Muscle of arm (tissue), 14 donors: ENCODE measurements at places on chromosomes 2 and 18. TPM values are rescaled to one million over a fixed set of nuclear protein-coding genes. Genes with fewer than 3 reads are reported as not detected.

DNA sequence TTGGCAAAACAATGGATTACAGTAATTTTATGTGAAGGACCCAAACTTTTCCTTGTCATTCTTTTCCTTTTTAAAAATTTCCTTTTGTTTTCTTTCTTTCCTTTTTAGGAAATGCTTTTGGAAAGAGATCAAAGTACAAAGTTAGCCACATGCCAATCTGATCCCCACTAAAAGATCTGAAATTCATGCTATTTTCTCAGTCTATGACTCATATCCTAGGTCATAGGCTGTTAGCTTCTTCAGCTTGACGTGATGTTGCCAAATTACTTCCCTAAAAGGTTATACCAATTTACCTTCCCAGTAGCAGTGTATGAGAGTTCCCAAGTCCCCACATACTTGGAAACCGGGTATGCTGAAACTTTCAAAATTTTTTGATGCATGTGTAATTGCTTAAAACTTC, 355.3 kb downstream of the INSIG2 start:
- no peak for DNase-seq

DNA sequence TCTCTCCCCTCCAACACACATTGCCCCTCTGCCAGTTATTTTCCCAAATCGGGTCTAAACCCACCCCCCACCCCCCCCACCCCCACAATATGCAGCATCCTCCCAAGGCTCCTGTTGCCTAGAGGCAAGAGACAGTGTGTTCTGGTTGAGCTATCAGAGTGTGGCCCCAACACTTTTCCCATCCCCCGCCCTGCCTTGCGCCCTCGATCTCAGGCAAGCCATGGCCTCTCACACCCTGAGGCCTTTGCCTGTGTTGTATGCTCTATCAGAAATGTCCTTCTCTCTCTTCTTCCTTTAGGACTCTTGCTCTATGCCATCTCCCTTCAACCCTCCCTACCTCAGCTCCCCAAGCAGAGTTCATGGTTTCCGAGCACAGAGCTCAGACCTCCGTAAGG, 9.5 kb upstream of the GRHL1 start:
- DNase-seq = no peak

DNA sequence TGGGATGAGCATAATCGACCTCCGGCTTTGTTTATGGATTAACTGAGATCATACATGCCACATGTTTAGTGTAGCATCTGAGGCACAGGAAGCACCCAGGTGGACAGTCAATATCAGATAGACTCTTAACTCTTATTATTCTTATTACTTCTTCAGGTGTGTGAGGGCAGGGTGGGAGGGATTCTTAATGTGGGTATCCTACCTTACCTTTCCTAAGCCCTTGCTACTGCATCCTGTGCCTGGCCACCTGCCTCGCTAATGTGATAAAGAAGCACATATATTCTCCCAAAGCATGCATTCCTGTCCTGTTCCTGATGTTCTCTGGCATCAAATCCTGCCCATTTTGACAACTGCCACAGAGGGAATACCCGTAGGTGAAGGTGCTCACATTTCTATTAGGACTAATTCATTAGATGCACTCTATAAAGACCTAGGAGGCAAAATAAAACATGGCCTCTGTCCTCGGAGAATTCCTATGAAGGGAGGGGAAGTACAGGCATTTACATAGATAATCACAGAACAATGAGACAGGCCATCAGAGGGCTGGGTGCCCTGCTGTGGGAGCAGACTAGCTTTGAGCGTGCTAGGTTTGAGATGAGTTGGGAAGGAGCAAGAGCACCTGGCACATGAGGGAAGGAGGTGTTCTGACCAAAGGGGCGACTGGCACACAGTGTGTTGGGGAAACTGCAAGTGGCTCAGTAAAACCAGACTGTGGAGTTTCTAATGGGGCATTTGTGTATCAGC, 19.5 kb upstream of the CELF4 start:
- no peak for DNase-seq

GRCh38 chr18:35045806-35046205, 4.6 kb downstream of the MAPRE2 start:
- DNase-seq = no peak

DNA sequence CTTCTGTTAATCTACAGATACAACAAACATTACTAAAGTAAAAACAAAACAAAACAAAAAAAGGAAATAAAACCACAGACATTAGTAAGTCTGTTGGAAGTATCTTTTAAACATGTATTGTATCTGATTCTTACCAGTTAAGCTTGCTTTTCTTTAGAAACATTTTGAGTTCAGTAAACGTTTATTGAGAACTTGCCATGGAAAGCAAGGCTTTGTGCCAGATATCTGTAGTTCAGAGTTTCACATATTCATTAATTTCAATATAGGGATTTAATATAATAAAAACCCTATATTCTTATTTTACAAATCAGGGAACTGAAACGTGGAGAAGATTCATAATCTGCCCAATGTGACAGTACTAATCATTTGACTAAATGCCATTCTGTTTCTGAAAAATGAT, 1101.0 kb upstream of the GYPC start:
- DNase-seq = peak; percentile 34

- DNase-seq = no peak
Measured at GRCh38 chr18:406677-407076, 93.8 kb downstream of the COLEC12 start.

- no peak for DNase-seq
Measured at GRCh38 chr18:70332694-70333093, 43.8 kb downstream of the SOCS6 start.

DNA sequence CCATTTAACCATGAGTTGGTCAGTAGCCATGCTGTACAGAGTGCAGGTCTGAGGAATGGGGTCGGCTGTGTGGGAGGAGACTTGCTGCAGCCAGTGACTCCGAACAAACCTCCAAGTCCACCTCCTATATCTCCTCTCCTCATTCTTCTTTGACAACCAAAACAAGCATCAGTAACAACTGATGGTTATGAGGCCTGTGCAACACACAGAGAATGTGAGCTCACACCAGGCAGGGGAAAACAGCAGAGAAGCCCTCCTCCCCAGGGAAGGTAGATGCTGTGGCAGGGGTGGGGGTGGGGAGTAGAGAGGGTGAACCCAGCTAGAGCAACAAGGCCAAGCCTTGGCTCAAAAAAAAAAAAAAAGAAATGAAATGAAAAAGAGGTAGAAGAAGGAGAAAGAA, 12.3 kb upstream of the CNGA3 start:
- DNase-seq = no peak

DNA sequence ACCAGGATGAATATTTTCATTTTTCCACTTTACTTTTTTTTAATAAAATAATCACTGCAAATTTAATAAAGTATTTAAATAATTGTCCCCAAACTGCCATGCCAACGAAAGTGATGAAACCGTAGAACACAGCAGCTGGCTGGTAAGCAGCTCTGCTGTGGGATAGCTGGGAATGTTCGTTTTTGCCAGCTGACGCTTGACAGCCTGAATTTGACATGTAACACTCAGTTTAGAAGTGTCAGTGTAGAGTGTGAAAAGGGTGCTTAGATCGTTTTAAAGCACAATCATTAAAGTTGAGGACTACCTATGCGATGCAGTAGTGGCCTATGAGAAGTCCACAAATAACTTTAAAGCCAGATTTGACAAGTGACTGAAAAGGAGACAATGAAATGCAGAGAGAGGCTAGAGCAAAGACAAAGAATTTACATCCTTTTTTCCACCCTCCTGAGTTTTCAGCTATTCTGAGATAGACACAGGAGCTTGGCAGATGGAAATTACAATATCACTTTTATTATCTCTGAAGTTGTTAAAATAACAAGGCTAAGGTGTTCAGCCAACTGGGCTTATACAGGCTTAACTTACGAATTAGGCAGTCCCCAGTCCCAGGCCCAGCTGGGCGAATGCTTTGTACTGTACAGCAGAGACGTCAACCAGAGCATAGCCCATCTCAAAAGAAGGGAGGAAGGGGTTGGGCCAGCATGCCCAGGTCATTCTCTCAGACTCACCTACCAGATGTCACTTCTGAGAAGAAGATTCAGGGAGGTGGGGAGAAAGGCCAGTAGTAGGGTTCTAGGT, 31.9 kb upstream of the SLC1A4 start:
- DNase-seq = no peak

DNA sequence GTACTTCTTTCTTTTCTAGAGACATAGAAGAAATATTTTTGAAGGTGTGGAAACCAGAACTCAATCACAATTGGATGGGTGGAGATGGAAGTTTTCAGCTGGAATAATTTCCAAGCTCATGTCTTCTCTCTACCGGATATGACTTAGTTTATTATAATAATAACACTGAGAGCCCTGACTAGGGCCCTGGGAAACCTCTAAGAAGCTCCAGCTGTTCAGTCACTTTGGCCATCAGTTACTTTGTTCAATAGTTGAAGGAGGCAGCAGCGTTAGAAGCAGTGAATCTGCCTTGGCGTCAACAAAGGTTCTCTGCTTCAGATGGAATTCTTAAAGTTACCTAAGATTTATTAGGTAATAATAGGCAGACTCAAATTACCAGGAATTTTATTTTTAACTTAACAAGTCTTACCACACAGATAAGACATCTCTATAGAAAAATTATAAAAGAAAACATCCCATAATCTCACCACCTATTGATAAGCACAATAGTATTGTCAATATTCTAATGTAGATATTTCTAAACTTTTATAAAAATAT, 293.8 kb upstream of the CHAC2 start:
- no peak for DNase-seq

DNA sequence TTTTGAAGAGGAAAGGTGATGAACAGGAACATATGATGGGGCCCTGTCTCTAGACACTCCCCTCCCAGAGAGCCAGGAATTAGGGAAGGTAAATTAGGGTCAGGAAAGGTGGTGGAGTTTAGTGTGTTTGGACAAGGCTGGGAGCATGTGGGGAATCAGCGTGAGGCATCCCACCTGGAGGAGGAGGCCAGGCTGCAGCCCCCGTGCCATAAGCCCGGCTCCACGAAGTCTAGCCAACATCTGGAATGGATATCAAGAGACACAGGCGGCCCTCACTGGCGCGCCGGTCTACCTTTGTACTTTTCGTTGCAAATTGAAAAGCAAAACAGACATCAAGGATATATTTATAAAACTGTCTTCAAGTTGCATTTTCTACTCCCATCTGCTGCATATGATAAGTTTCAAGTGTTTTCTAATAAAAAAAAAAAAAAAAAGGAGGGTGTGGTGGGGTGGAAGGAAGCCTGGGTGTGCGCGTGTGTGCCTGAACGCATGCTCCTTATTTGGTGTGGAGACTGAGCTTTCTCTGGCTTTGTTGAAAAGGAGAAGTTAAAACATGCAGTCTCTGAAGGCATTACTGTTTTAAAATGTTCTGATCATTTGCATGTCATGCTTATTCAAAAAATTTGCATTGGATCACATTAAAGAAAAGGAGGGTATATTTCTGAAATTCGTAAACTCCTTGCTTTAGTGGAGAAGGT, 546.7 kb upstream of the ID2 start:
- DNase-seq = no peak

DNA sequence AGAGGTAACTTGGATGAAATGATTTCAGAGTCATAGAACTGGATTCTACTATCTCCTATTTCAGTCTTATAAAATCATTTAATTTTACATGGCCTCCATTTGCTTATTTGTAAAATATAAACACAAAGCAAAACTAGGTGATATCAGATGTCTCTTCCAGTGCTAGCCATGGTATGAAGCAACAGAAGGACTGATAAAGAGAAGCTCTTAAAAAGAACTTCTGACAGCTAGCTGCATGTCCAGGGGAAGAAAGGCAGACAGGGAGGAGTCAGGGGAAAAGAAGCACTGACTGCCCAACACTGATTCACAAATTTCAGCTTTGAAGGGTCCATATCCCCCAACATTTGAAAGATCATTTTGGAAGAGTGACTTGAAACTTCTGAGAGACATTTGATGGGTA, 6.4 kb downstream of the SLC8A1 start:
- DNase-seq = no peak

DNA sequence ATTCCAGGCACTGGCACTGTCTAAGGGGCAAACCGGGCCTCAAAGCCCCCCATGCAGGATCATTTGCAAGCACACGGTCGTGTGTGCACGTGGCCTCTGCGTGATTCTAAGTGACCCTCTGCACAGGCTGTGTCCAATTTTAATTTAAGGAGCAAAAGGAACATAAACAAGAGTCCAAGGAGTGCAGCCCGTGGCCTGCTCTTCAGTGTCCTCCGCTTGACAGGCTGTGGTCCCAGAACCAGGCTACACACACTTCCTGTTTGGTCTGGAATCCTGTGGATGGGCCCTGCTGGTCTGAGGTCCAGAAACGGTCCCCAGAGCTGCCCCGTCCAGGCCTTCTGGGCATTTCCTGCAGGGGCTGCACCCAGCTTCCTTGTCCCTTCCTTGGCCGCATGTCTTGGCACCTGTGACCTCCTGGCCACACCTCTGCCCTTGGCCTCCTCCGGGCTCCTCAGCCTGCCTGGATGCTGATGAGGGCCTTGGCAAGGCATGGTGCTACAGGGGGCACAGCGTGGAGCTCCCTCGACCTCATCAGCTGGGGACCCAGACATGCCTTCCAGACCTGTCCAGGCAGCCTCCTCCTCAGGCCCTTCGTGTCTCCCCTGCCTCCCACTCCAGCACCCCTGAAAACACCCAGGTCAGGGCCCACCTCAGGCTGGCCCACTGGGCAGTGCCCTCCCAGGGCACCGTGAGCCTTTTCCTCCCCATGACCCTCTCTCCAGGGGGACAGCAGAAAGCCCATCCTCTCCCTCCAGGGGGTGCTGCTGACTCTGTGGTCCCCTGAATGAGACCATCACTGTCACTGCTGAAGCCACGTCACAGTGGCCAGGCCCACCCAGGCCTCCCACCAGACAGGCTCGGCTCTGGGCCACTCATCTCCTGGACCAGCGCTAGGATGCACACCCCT, 136.4 kb upstream of the GPC1 start:
- DNase-seq = no peak

DNA sequence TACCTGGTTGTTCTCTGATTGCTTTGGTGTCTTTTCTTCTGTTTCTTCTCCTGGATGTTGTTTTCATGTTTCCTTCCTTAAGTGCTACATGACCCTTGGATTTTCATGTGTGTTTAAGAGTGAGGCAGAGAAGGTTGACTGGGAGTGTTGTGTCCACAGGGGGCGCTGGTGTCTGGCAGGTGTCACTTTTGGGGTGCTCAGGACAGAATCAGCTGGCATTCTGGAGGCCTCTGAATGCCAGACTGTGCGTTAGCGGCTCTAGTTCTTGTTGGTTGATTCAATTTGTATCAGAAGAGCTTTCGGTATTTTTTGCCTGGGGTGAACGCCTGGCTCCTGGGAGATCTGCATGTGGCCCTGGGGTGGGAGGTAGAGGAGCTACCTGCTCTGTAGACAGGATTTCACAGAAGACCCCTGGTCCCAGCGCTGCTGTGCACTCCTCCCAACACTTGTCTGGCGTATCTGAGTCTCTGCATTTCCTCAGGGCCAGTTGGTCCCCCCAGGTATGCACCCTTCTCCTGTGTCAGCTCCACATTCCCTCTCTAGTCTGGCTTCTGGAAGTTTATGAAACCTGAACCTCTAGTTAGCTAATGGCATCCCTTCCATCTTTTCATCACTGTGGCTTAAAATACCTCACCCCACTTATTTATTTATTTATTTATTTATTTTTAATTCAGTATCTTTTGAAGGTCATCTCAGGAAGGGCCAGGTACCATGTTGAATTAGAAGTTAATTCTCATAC, 1.1 kb downstream of the GREB1 start:
- no peak for DNase-seq

Gene SGPP2
- 0.60 TPM for polyA plus RNA-seq

Gene AP1S3
- polyA plus RNA-seq = 1.2 TPM

Gene FN1
- polyA plus RNA-seq = 741 TPM

Gene ERLEC1
- polyA plus RNA-seq = 51.9 TPM
